ENCODE measurements at places on chromosomes 16 and 17.

DNA sequence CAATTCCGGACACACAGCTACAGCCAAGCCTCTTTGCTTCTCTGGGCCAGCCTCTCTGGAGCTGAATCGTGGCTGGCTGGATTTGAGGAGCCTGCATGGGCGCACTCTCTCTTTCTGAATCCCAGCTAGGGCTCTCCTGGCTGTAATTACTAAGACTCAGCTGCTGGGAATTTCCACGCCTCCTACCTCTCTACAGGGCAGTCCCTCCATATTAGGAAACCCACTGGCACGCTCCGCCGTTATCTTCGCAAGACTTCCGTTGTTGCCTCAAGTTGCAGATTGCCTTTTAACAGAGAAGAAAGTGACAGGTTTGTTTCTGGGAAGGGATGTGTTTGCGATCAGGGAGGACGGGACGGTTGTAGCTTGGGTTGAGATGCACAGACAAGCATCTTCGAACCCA, 188.4 kb upstream of the NLRP1 start:
- DNase-seq: no peak

- DNase-seq: no peak
Observed at GRCh38 chr16:66204756-66205155, 161.7 kb upstream of the CDH5 start.

- no peak for DNase-seq
Observed at GRCh38 chr17:69516225-69516624, 101.7 kb downstream of the MAP2K6 start.

DNA sequence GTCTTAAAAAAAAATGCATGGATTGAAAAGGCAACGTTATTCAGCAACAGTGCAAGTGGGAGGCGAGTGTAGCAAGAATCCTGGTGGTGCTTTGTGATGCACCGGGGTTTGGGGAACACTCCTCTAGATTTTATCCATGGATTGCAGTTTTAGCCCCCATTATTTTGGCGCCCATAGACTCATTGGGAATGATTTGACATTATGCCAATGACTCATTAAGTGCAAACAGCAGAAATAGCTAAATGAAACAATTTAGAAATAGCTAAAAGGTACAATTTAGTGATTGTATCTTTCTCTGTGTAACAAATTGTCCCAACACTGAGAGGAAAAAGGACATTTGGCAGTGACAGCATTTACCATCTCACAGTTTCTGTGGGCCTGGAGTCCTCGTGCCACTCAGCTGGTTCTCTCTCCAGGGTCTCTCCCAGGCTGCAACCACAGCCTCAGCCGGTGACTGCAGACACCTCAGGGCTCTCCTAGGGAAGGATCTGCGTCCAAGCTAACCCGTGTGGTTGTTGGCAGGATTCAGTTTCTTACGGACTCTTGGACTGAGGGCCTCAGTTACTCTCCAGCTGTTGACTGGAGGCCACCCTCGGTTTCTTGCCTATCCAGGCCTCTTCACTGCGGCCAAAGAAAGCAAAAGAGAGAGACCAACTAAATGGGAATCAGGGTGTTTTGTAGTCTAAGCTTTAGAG, 398.7 kb downstream of the SNX29 start:
- no peak for DNase-seq

DNA sequence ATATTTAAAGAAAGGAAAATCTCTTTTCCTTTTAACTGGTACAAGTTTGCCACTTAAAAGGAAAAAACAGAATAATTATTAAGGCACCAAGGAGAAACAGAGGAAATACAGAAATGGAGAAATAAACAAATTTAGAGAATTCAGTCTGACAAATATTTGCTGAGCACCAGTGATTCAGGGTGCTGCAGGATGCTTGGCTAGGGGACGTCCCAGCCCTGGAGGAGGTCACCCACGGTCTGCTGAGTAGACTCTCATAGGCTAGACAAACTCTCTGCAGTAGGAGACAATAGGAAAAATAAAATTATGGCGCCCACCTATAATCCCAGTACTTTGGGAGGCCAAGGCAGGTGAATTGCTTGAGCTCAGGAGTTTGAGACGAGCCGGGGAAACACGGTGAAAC, 15.9 kb downstream of the C1QTNF1 start:
- no peak for DNase-seq

- no peak for DNase-seq
Observed at GRCh38 chr17:10052106-10052813, 146.1 kb downstream of the GAS7 start.

- DNase-seq: no peak
Observed at GRCh38 chr16:89593841-89594240, 18.3 kb downstream of the CPNE7 start.

DNA sequence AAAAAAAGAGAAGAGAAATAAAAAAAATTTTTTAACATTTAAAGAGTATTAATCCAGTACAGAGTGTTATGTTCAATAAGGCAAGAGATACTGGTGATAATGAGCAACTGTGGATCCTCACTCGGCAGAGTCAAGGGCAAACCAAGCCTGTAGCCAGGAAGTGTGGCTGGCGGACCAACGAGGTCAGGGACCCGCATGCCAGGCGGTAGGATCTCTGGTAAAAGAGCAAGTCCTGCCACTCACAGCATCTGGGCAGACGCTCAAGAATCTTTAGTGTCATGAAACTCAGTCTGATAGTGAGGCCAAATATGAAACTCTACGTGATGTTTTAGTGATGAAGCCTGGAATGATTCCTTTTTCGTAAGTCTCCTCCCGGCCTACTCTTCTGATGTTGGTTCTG, 8.3 kb upstream of the GEMIN4 start:
- no peak for DNase-seq

GRCh38 chr16:56861092-56861610, 3.9 kb upstream of the SLC12A3 start:
- no peak for DNase-seq

- no peak for DNase-seq
Observed at GRCh38 chr16:11302977-11303376, 21.8 kb upstream of the PRM1 start.

- no peak for DNase-seq
Observed at GRCh38 chr17:57142925-57143324, 57.9 kb downstream of the AKAP1 start.

- DNase-seq: no peak
Observed at GRCh38 chr17:41680426-41681040, 8.2 kb upstream of the EIF1 start.

- DNase-seq: no peak
Observed at GRCh38 chr16:17313793-17314547, 156.8 kb downstream of the XYLT1 start.

DNA sequence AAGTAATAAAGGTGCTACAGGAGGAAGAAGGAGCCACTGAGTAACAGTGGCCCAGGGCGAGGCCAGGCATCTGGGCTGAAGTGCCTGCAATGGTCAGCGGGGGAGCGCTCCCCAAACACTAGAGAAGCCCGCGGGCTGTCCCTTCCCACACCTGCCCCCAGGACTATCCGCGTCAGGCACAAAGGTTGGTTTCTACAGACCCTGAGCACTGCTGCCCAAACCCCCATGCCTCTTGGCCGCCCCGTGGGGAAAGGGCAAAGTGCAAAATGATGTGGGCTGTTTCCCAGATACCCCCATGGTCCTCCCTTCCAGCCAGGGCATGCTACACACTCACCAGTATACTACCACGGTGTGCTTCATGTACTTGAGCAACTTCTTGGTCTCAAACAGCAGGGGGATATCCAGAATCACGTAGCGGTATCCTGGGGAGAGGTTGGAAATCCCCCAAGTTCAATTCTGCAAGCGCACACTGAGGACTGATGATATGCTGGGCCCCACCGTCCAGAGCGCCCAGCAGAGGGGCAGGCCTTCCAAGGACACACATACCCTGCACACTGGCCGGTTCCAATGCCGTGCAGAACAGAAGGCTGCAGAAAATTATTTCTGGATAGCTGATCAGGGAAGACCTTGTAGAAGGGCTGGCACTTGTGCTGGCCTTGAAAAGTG, 21.5 kb downstream of the DCAKD start:
- no peak for DNase-seq

- no peak for DNase-seq
Observed at GRCh38 chr16:61900482-61900881, 135.8 kb downstream of the CDH8 start.

DNA sequence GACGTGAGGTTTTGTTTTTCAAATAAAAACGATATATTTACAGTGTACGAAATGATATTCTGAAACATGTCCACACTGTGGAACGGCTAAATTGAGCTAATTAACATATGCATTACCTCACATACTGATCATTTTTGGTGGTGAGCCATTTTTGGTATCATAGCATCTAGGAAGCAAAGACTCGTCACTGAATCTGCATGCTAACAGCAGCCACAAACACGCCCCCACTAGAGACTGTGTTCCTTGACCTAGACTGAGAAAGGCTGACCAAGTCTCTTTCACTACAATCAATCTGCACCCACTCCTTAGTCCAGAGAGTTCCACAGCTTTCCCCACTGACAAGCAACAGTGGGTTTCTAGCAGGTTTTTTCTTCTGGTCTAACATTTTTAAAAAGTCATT, 29.5 kb downstream of the NPLOC4 start:
- no peak for DNase-seq

GRCh38 chr17:45914047-45914717, 19.8 kb downstream of the MAPT start:
- DNase-seq: no peak

DNA sequence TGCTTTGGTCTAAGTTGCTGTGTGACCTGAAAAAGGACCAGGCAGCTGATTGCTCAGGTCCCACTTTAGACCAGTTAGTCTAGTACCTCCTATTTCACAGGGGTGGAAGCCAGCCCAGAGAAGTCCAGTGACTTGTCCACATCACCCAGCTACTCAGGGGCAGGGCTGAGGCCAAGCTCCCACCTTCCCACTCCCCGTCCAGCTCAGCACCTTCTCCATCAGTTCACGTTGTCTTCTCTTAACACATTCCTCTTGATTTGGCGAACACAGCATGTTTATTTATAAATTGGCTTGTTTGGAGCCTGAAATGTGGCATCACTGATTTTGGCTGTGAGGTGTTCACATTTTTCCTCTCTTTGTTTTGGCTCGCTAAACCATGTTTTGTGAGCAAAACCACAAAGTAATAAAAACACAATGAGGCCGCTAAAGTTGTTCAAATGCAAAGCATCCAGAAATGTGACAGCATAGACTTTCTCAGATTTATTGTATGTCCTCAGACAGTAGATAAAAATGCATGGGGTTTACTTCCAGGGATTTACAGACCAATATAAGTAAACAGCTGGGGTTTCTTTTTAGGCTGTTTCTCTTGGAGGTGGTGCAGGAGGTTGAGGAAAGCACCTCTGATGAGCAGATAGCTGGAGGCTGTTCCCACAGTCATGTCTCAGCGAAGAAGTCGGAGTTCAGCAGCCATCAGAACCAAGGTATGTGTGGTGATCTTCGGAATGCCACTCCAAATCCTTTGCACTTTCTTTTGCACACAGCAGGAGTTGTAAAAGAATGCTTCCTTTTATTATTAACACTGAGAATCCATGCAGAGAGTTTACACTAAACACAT, 88.4 kb downstream of the PLXDC1 start:
- DNase-seq: no peak

GRCh38 chr17:78105101-78105500, 23.5 kb downstream of the TMC6 start:
- no peak for DNase-seq

DNA sequence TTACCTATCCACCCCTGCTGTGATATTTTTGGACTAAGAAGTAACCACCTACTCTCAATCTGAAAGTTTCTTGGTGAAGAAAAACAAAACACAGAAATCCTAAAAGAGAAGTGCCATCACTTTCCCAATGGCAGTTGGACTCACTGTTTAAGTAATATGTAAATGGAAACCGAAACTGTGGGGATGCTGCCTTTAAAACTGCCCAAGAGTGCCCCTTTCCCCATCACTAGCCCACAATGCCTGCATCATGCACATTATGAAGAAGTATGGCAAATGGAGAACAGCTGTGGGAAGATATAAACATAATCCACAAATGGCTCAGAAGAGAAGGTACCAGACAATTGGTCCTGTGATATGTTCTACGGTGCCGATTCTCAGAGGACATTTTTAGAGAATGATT, 33.5 kb upstream of the SLC6A2 start:
- no peak for DNase-seq

GRCh38 chr16:56657555-56658326, at the start of gene MT1F:
Gene MT1F (plus strand): TSS chr16:56657959. CDS start chr16:56658059, 100 bp downstream.
- DNase-seq: peak; percentile 53

DNA sequence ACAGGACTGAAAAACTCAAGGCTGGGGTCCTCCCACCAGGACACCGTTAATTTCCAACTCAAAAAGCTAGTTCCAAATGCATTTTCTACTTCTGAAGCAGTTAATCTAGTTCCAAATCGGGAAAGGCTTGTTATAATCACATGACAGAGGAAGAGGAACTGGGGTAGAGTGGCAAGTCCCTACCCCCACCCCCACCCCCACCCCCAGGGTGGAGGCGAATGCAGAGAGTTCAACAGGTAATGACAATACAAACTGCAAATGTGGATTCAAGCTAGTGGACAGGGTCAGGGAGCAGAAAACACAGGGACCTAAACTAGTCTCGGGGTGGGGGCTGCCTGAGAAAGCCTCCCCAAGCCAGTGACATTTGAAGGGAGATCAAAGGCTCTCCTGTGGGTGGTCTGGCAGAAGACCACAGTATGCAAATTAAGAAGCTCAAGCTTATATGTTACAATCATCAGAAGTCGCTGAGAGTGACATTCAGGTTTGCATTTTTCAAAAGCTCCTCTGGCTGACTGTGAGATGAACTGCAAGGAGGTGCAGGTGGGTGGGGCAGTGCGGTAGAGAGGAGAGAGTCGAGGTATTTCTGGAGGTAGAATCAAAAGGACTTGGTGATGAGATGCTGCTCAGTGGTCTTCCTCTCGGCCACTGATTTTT, 56.4 kb upstream of the SLC25A19 start:
- DNase-seq: no peak

GRCh38 chr17:82964851-82965341, 114.5 kb upstream of the METRNL start:
- no peak for DNase-seq

DNA sequence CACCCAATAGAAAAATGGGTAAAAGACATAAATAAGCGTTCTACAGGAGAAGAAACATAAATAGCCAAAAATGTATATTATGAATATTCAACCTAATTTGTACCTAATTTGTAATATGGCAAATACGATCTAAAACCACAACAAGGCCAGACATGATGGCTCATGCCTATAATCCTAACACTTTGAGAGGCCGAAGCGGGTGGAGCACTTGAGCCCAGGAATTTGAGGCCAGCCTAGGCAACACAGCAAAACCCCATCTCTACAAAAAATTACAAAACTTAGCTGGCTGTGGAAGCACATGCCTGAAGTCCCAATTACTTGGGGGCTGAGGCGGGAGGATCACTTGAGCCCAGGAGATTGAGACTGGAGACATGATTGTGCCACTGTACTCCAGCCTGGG, 30.1 kb downstream of the CRLF3 start:
- DNase-seq: no peak

GRCh38 chr17:57761887-57762286, 16.8 kb upstream of the CCDC182 start:
- DNase-seq: no peak

All from stimulated activated CD8-positive, alpha-beta memory T cell treated with anti-CD3 and anti-CD28 coated beads, Interleukin-4, amount 100 ng/mL, for 1 hour (primary cell).